ENCODE measurements at places on chromosomes 7 and 10. TPM values are rescaled to one million over a fixed set of nuclear protein-coding genes. Genes with fewer than 3 reads are reported as not detected.

The ZNF394 gene
- 76.0 TPM for polyA plus RNA-seq

The VSTM2A gene
- polyA plus RNA-seq: not detected

DNA sequence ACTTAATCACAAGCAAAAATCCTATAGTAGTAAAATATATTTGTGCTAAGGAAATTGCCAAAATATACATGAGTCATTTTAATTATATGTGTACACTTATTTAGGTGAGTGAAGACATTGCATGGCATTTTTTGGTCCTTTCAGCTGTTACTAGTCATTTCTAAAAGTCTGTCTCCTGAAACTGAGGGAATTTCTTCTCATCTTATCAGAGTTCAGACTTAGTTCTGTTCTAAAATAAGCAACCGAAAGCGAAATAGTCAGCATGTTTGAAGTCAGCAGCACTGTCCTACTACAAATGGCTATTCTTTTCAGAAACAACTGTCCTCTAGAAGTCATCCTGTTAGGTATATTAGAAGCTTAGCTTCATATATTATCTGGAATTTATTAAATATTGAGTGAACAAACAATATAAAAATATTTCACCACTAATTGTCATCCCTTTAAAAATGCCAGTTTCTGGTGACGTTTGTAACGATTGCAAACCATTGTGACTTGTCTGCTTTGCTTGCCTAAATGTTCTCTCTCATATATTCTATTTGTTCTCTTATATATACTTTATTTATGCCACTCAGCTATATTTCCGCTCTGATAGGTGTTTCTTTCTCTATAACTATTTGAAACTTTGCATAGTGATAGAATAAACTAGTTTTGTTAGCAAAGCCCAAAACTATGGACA is 227.4 kb upstream of the KAT6B start:
- no peak overlapping the region for H3K27ac ChIP-seq
- H3K4me3 ChIP-seq: no peak overlapping the region
- peaks cover 3% of the 10 kb centered on the region for H3K27me3 ChIP-seq
- peaks cover 6% of the 10 kb centered on the region for H3K36me3 ChIP-seq
- H3K4me1 ChIP-seq: no peaks in the 10 kb centered on the region

DNA sequence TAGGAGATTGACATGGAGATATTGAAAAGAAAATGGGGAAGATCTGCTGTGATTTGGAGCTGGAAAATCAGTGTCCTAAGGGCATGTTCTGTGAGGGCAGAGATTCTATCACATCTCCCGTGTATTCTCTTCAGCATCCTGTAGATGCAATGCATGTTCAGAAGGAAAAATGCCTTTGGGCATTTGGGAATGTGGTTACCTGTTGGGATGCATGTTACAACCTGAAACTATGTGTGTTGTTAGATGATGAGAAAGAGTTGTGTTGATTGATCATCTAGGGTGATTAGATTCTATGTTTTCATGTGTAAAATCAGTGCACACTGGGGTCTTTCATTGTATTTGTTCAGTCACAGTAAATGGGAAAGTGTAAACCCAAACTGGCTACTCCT is 14.7 kb downstream of the CUZD1 start:
- no peaks in the 10 kb centered on the region for H3K4me1 ChIP-seq
- H3K27ac ChIP-seq: no peak overlapping the region
- H3K4me3 ChIP-seq: no peak overlapping the region
- H3K36me3 ChIP-seq: peaks cover 33% of the 10 kb centered on the region

DNA sequence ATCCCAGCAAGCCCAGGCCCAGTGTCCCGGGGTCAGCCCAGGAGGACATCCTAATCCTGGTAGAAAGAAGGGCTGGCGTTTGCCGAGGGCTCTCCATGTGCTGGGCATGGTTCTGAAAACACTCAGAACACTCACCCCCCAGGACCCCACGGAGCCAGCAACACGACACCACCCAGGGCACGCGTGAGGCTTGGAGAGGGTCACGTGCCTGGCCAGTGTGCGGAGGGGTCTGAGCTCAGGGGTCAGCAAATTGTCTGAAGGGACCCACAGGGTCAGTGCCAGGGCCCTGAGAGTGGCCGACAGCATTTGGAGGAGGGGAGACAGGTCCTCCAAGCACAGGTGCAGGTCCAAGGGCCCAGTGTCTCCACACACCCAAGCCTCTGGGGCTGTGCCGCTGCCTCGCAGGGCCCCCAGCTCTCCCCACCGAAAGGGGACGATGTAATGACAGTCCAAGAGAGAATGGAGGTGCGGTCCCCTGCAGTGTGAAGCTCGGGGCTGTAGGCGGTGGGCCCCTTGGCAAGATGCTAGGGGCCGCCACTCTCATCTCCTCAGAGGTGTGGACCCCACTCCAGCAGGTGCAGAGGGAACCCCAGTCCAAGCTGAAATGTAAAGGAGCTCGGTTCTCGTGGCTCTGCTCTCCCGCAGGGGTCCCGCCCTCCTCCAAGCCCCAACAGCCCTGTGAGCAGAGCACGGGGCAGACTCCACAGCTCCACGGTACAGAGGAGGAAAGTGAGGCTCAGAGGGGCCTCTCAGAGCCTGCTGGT is 7.8 kb downstream of the FOXL3 start:
- H3K27me3 ChIP-seq: peaks cover 5% of the 10 kb centered on the region
- no peak overlapping the region for H3K27ac ChIP-seq
- no peaks in the 10 kb centered on the region for H3K36me3 ChIP-seq
- H3K4me1 ChIP-seq: no peaks in the 10 kb centered on the region
- DNase-seq: no peak
- no peak overlapping the region for H3K4me3 ChIP-seq

- no peak overlapping the region for H3K4me3 ChIP-seq
- H3K27ac ChIP-seq: no peak overlapping the region
- peaks cover 4% of the 10 kb centered on the region for H3K27me3 ChIP-seq
- no peaks in the 10 kb centered on the region for H3K36me3 ChIP-seq
Observed at GRCh38 chr7:4131063-4131462, 551.0 kb upstream of the FOXK1 start.

DNA sequence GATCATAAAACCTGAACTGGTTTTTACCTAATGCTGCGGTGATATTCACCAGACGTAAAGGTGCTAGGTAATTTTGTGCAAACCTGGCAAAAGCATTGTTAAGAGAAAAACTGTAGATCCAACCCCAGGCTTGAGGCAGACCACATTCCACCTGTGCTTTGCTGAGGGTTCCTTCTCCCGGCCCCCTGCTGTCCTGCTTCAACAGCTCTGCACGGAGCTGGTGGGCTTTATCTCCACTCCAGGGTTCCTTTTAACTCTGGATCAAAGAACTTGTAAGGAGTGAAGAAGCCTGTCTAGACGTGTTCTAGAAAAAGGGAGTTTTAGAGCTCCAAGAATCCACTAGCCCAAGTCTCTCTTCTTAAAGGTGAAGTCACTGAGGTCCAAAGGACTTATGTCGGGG is 87.5 kb upstream of the NMT2 start:
- H3K4me1 ChIP-seq: peaks cover 8% of the 10 kb centered on the region
- H3K4me3 ChIP-seq: no peak overlapping the region
- no peak overlapping the region for H3K27ac ChIP-seq
- DNase-seq: no peak
- H3K27me3 ChIP-seq: peaks cover 5% of the 10 kb centered on the region

- no peaks in the 10 kb centered on the region for H3K27me3 ChIP-seq
- H3K36me3 ChIP-seq: no peaks in the 10 kb centered on the region
- H3K4me1 ChIP-seq: no peaks in the 10 kb centered on the region
- DNase-seq: no peak
- no peak overlapping the region for H3K4me3 ChIP-seq
Observed at GRCh38 chr7:120402801-120403200, 129.8 kb downstream of the KCND2 start.

All from immature natural killer cell (primary cell).